ENCODE measurements at places on chromosomes 3 and 15.

DNA sequence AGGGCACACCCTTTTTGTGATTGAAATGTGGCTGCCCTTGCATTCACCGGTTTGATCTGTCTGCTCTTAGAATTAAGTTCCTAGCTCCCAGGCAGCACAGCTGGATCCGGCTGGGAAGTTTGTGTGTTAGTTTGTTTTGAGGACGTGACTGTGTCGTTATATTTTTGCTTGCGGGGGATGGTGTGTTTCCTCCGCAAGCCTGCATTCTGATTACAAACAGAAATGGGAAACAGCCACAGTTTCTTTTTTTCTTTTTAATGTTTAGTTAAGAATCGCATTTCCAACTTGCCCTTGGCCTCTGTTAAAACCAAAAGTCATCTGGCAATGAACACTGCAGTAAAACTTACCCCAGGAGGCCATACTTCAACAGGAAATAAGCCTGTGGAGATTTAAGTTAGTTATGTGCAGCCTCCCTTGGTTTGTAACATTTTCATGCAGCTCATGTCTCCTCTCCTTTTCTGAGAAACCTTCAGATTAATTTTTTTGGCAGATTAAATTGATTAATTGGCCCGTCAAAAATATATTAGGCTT lies 888 bp downstream of the TMOD3 start:
- DNase-seq, result no peak

DNA sequence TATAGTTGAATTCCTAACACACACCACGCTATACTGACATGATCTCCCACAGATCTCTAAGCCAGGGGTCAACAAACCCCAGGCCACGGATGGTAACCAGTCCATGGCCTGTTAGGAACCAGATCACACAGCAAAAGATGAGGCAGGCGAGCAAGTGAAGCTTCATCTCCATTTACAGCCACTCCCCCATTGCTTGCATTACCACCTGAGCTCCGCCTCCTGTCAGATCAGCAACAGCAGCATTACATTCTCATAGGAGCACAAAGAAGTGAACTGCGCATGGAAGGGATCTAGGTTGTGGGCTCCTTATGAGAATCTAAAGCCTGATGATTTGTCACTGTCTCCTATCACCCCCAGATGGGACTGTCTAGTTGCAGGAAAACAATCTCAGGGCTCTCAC lies 2.7 kb downstream of the PDCD7 start:
- no peak for DNase-seq

DNA sequence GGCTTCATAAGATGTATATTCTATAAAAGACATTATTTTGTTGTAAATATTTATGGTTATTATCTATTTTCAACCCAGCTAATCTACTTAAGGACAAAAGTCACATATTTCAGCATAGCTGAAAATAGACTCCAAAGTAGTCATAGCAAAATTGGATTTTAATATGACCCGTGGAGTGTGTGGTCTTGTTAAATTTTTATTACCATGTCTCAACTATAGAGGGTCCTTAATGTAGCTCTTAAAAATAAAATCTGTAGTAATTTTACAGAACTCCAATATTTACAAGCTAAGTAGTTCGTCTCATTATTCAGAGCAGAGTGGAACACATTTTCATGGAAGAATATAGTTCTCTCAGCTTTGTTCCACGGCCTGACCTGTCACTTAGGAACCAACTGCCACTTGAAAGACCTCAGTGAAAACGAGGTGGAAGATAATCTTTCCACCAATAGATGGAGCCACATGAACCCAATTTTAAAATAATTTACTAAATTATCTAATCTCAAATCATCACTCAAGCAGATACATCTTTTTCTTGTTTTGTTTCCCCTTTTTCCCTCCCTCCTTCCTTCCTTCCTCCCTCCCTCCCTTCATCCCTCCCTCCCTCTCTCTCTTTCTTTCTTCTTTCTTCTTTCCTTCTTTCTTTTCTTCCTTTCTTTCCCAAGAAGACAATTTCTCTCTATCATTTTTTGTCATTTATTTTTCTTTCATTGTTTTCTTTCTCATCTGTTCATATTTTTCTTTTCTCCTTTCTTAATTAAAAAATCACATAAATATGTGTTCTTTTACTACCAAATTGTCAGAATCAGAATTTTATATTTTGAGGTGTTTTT lies 97.2 kb downstream of the CLDN1 start:
- DNase-seq, result no peak

- no peak for DNase-seq
Measured at GRCh38 chr3:132871956-132872355, 149.7 kb upstream of the NPHP3 start.

DNA sequence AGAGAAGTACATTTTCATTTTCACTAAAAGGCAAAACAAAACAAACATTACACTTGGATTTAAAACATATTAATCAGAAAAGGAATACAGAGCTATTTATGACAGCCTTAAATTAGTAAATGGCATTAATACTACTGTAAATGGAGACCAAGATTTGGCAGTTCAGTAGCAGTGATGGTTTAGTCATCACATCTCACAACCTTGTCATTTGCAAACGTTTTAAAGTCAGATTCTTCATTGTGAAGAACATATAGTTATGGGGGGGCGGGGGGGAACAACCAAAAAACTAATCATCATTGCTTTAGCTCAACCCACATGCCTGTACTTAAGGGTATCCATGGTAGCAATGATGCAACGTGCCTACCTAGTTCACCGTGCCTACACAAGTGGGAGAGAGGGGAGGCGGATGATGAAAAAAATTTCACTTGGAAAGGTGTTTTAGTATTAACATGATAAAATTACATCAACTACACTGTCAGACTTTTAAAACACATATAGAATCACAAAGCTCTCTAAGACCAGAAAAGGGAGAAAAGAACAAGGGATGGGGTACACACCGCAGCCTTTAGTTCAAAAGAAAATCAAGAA lies 40.1 kb downstream of the DLG1 start:
- DNase-seq, result no peak

DNA sequence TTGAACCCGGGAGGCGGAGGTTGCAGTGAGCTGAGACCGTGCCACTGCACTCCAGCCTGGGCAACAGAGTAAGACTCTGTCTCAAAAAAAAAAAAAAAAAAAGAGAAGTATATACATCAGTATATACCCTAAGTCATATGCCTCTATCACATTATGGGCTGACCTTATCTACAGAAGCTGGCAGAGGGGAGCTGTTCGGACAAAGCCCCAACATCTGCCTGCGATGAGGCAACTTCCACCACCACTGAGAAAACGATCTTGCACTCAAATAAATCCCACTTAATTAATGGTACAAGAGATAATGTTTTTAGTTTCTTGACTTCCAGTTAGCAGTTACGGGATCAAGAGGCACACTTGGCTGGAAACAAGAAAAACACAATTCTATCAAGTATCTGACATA lies 2.2 kb downstream of the GLT8D1 start:
- no peak for DNase-seq
